Stimulated activated CD4-positive, alpha-beta T cell treated with anti-CD3 and anti-CD28 coated beads, TNF-alpha, amount 100 ng/mL, for 1 hour (primary cell): ENCODE measurements at places on chromosomes 3 and 15.

DNA sequence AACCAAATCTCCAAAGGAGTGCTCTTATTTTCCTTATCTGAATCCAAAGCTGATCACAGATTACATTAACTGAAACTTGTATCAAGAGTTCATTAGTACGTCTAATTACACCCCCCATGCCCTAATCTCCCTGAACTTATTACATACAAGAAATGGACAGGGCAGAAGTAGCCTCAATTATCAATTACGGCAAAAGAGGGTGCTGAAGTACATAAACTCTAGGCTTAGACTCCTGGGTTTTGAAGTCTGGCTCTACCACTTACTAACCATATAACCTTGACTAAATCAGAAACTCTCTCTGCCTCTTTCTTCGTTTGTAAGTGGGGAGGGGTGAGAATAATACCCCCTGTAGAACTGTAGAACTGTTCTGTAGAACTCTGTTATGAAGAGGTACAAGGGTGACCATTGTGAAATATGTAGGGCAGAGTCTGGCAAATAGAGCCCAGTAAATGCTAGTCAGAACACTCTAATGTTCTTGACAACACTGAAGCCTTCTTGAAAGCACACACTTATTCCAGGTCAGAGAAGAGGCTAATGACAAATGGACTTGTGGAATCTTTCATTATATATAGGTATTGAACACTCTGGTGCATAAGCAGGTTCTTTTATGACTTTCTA lies 19.6 kb upstream of the OR5K4 start:
- no peak for DNase-seq

DNA sequence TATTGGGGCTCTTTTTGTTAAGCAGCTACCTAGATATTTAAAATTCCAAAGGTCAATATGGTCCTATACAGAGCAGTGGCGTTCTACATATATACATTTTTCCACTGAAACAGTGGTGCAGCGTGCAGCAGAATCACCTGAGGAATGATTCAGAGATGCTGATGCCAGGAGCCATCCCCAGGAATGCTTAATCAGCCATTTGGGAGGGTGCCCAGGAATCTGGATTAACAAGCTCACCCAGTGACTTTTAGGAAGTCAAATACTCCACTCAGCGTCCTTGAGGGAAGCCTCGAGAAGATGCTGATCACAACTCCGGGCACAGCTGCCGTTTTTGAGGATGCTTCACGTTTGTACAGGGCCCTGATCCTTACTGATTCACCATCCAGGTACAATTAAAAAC lies 82.6 kb upstream of the ARHGEF3 start:
- no peak for DNase-seq

- DNase-seq = no peak
Observed at GRCh38 chr3:42067326-42067725, 23.8 kb upstream of the TRAK1 start.

DNA sequence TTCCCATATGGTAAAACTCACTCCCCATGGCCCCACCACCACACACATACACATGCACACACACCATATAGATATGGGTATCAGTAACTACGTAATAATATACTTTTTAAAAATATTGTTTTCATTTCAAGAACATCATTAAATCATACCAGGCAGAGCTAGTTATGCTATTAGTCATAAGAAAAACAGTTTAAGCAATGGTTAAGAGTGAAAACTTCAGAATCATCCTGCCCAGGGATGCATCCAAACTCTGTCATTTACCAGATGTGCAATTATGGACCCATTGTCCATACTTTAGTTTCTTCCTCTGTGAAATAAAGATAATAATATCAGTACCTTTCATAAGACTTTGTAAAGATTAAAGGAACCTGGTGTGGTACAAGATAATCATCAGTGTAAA lies 608.3 kb downstream of the RBMS3 start:
- no peak for DNase-seq

DNA sequence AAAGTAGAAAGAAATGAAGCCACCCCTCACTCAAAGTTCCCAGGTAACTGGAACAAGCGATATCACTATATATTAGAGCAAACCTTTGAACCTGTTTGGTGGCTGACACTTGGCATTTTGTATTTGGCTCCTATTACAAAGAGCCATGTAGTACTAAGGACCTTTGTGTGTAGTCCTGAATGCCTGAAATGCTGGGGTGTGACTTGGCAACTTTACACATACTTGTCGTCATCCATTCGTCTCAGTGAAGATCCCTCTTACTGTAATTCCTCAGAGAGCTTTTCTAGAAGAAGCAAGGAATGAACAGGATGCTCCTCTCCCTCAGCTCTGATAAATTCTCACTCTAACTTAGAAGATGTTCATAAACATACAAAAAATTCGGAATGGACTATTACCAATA lies 216.1 kb upstream of the CDIN1 start:
- no peak for DNase-seq

DNA sequence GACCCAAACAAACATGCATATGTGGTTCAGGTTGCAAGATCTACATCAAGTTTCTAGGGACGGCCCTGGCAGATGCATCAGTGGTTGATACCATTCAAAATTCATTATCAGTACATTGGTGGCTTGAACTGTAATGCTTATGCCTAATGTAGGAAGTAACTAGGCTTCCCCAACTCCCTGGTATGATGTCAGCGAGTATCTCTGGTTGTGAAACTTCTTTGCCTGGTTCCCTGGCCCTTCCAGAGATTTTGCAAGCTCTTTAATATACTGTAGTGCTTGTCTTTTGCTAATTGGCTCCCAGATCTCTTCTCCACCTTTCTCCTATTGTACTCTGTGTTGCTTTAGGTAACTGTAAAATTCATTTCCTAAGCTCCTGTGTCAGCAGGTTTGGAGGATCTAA lies 114.8 kb upstream of the RARB start:
- DNase-seq = no peak

DNA sequence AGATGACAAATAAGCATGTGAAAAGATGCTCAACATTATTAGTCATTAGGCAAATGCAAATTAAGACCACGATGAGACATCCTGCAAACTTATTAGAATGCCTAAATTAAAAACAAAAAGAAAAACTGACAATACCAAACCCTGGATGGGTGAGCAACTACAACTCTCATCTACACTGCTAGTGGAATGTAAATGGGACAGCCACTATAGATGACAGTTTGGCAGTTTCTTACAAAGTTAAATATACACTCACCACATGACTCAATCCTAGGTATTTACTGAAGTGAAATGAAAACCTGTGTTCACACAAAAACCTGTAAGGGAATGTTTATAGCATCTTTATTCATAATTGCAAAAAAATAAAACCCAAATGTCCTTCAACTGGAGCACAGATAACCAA lies 74.7 kb downstream of the NPTN start:
- DNase-seq = no peak

GRCh38 chr15:92884436-92885223 lies 15.5 kb upstream of the CHD2 start:
- no peak for DNase-seq

GRCh38 chr3:141234283-141234682 lies 2.7 kb downstream of the PXYLP1 start:
- DNase-seq = no peak

DNA sequence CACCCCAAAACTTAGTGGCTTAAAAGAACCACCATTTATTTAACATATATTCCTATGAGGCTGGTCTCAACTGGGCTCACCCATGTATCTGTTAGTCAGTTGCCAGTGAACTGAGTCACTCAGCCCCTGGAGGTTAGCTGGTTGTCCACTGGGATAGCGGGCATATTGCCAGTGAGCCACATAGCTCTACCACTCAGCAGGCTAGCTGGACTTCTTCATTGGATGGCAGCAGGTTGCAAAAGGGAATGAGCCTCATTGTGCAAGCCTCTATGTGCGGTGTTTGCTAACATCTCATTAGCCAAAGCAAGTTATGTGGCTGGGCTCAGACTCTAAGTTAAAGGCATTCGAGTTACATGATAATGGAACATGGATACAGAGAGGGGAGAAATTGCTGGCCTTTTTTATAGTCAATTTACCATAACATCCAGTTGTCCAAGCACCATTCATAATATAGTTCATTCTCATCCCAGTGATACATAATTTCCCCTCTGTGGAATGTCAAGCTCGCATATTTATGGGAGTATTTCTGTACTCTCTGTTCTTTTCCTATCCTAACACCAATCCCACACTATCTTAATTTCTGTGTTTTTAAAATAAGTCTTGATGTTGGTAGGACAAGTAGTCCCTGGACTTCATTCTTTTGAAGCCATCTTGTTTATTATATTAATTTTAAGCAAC lies 8.7 kb downstream of the BTD start:
- no peak for DNase-seq

GRCh38 chr15:49303003-49303402 lies 120.0 kb upstream of the FGF7 start:
- no peak for DNase-seq

DNA sequence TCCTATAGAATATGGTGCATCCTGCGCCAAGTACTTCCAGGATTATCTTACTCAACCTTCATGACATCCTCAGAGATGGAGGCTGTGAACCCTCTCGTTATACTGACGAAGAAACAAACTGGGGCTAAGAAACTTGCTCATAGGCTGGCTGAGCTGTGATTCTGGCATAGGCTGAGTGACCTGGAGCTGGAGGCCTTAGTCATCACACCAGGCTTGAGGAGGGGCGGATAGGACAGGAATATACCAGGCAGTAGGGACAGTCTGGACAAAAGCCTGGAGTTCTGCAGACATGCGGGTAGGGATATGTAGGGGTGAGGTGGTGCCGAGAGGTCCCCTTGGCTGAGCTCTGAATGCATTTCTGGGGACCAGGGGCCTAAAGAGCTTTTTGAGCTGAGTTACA lies 18.1 kb downstream of the HEMK1 start:
- DNase-seq = no peak

DNA sequence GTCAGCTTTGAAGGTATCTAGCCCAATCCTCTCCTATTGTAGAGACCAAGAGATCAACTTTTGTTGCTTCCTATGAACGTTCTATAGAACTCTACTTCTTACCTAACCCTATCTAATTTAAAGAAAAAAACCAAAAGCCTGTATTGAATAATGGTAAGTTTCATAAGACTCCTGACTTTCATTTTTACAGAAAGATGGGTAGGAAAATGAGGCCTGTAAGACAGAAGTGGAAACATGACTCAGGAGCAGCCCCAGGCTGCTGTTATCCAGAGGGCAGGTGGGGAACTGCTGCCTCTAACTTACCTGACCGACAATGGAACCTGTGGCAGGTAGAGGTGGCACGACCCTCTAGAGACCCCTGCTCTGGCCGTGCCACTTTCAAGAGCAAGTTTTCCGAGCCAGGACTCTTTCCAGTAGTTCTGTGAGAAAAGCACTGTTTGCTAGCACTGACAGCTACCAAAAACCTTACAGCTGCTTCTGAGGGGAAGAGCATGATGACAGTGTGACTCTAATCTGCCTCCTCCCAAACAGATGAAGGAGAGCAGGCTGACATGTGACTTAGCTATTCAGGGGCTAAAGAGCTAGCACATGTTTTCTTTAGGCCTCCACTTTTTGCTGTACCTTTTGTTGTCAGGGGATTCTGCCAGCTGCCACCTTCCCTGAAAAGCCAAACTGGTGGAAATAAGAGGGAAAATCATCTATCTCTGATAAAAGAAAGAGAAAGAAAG lies 17.5 kb downstream of the POPDC2 start:
- DNase-seq = no peak

GRCh38 chr3:146861262-146861661 lies 256.1 kb upstream of the PLSCR5 start:
- DNase-seq = no peak

GRCh38 chr3:142577696-142578328 lies 721 bp downstream of the ATR start:
- DNase-seq = no peak

GRCh38 chr3:50517721-50518206 lies 14.3 kb upstream of the CACNA2D2 start:
- no peak for DNase-seq
